ENCODE measurements at places on chromosomes 5 and 9.

- no peak for DNase-seq
Observed at GRCh38 chr5:54785729-54786591, 199.4 kb downstream of the ESM1 start.

DNA sequence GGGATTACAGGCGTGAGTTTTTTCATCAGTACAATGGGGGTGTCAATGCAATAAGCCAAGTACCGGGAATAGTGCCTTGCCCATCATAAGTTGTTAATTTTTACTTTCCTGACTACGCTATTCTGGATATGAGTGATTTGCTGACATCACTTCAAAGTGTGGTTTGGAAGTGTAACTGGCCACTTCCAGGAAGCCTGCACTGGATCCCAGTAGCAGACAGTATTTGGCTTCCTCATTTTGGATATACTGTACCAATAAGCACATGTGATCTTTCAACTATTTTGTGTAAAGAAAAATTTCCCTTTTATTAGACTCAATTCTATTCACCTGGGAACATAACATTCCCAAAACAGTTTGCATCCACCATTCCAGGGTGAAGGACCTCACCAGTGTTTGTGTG, 417.7 kb upstream of the KLF4 start:
- no peak for DNase-seq

DNA sequence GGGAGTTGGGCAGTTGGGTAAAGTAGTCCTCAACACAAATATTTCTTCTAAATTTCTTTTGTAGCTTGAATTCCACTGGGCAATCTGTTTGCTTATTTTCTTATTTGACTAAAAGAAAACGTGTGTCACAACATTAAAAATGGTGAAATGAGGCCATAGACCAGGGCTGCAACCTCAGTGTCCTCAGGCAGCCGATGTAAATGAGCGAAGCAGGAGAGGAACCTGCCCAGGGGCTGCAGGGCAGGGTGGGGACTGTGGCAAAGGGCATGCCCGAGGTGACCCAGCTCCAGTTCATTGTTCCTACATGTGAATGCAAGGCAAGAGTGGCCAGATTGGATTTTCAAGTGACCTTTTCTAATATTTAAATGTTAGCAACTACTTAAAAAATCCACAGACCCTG, 74.7 kb downstream of the TENT4A start:
- DNase-seq, result no peak

DNA sequence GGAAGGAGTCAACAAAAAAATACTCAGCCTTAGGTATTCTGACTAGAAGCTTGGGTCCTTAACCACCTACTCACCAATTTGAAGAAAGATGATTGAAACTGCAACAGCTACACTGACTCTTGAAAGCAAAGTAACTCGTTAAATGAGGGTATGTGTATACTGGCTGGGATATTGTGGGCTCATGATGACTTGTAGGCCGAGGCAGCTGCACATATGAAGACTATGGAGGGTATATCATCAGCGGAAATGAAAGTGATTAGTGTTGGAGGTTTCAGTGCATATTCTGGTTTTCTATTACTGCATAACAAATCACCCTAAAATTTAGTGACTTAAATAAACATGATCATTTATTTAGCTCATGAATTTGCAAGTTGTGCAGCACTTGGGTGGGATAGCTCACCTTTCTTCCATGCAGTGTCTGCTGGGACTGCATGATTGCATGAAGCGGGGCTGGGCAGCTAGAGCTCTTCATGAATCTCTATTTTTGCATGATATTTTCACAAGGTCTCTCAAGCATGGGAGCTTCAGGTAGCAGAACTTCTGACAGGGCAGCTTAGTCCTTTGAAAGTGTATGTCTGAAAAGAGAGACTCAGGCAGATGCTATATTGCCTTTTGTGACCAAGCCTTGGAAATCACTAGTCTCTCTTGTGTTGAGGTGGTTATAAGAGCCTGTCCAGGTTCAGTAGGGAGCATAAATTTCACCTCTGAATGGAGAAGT, 96.1 kb upstream of the CDKN2B start:
- no peak for DNase-seq

DNA sequence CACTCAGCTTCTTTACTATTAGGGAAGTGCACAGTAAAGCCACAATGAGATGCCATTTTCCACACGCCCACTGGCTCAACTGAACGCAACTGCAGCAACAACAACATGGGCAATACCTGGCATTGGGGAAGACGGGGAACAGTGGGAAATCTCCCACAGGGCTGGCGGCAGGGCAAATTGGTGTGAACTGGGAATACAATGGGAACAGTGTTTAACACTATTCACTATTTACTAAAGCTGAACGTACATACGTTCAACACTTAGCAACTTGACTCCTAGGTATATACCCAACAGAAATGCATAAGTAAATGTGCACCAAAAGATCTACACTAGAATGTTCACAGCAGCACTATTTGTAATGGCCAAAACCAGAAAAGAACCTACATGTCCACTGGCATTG, 14.1 kb downstream of the ZER1 start:
- DNase-seq, result no peak

GRCh38 chr9:87063246-87063645, 115.9 kb upstream of the GAS1 start:
- DNase-seq, result no peak

GRCh38 chr5:138978080-138978479, 102.9 kb upstream of the LRRTM2 start:
- no peak for DNase-seq

DNA sequence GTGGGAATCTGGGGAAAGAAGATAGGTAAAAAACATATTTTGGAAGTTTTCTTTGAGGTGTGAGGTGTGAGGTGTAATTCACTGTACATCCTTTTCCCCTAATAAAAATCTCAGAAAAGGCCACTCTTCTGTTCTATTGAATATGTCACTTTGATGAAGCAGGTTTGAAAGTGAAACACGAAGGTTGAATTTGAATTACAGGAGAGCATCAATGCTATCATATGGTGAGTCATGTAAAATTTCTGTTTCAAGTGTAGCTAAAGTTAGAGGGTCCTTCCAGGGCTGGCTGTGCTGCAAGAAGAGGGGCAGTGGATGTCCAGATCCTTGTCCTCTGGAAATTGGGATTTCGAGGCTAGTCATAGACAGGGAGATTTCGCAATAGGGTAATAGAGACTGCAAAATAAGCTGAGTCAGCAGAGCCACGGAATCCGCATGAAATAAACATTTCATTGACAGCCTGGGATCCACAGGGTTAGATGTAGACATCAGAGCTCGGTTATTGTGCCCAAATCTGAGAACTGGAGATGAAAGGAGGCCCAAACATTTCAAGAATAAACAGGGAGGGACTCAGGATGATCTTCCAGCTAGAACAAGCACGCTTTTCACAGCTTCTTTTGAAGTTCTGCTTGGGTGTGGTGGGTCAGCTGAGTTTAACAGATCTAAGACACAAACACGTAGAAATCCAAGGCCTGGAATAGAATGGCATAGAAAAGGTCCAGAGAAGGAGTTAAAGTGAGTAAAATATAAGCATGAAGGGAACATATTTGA, 194.4 kb upstream of the CDKN2B start:
- DNase-seq, result no peak

DNA sequence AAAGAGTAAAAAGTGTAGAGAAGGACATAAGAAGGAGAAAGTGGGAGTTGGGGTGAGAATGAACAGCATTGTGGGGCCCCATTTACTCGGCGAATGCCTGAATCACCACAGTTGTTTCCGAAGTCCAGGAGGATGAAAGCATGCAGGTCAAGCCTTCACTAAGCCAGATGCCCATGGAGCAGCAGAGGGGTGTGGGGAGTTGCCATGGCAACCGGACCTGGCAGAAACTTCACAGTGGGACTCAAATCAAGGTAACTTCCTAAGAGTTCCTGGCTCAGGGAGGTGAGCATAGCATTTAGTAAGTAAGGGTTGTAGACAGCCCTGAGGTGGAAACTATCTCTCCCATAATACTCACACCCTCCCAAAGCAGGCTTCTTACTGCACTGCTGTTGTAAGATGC, 357.1 kb downstream of the TRIM32 start:
- DNase-seq, result no peak

GRCh38 chr9:32004431-32005076, 379.9 kb upstream of the ACO1 start:
- DNase-seq, result no peak

GRCh38 chr9:73050887-73051550, 98.2 kb upstream of the ALDH1A1 start:
- DNase-seq, result no peak

- DNase-seq, result no peak
Observed at GRCh38 chr5:144333336-144333920, 162.8 kb downstream of the KCTD16 start.

DNA sequence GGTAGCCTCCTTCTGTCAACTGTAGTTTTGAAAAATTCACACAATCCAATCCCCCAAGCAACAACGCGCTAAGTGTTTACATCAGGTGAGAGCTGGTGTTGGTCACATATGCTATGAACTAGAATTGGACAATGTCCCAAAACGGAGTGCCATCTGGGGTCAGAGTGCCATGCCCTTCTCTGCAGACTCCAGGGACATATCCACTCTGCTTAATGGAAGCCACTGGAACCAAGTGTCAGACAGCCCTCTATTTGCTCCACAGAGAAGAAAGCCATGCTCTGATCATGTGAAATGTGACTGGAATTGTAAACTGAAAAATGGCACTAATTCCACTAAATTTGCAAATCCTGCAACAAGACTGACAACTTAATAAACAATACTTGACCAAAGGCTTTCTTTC, 12.2 kb downstream of the ABCA1 start:
- no peak for DNase-seq

All from naive thymus-derived CD4-positive, alpha-beta T cell (primary cell).